Lower lobe of right lung (tissue), 2 donors: ENCODE measurements at places on chromosomes 2 and 18. TPM values are rescaled to one million over a fixed set of nuclear protein-coding genes. Genes with fewer than 3 reads are reported as not detected.

DNA sequence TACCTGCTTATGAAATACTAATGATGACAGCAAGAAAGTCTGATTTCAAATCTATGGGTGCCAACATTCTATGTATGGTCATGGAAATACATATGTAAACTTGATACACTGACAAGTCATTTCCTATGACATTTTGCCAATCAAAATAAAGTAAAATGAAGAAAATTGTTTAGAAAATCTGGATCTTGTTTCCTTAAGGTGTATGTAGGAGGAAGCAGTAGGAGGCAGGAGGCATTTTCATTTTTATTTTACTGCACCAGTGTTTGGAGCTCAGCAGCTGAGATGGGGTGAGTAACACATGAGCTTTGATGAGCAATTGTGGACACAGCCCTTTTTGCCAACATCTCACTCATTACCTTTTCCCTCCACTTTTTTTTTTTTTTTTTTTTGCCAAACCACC lies 167.0 kb downstream of the AFF3 start:
- no peak overlapping the region for H3K27ac ChIP-seq
- DNase-seq: no peak
- H3K27me3 ChIP-seq: no peaks in the 10 kb centered on the region
- H3K4me3 ChIP-seq: no peak overlapping the region
- H3K4me1 ChIP-seq: no peaks in the 10 kb centered on the region

DNA sequence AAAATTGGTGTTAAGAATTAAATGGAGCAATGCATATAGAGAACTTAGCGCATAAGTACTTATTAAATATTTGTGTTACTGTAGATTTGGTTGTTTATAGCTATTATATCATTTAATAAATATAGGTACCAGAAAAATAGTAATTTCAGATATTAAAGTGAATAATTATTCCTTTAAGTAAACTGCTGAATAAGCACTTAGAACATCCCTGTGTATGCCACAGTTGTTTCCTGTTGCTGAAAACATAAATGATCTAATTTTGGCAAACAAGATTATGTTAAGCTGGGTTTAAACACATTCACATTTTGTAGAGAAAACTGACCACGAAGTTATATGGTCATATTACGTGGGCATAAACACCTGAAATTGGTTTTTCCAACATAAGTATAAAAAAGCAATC lies 388.0 kb upstream of the ZNF804A start:
- H3K4me1 ChIP-seq: no peaks in the 10 kb centered on the region
- no peaks in the 10 kb centered on the region for H3K27me3 ChIP-seq
- no peaks in the 10 kb centered on the region for H3K36me3 ChIP-seq
- no peak overlapping the region for H3K4me3 ChIP-seq
- no peak for DNase-seq

GLI2 gene
- 3.3 TPM for total RNA-seq

DNA sequence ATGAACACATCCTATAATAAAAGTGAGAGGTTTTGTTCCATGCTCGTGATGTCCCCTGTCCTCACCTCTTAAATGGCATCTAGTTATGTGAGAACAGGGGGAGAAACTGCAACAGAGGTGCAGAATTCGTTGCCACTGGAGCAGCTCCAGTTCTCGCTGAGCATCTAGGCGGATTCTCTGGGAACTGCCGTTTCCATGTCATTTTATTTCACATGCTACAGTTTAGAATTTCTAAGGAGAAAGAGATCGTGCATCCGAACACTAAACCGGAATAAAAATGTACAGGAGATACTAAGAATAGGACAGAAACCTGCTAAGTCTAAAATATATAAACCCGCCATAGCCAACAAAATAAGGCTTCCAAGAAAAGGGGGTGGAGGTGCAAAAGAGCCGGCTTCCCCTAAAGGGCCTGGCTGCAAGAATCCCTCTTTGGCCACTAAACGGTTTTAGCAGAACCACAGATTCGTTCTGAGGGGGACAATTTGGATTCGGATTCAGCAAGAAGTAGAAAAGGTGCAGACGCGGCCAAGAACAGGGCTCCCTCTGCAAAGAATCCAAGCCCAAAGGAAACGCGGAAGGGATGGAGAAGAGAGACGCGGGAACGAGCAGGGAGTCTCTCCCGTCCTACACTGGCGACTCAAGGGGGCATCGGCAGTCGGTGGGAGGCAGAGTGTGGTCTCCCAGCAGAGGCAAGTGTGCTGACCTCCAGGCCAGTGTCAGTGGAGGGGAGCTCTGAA lies 1.3 kb downstream of the TMEM163 start:
- peaks cover 45% of the 10 kb centered on the region for H3K27me3 ChIP-seq
- DNase-seq: no peak
- H3K27ac ChIP-seq: no peak overlapping the region
- peak overlapping the region; percentile 60 for H3K4me3 ChIP-seq
- H3K4me1 ChIP-seq: peaks cover 18% of the 10 kb centered on the region

ZC3H15 gene
- 44.2 TPM for total RNA-seq

DNA sequence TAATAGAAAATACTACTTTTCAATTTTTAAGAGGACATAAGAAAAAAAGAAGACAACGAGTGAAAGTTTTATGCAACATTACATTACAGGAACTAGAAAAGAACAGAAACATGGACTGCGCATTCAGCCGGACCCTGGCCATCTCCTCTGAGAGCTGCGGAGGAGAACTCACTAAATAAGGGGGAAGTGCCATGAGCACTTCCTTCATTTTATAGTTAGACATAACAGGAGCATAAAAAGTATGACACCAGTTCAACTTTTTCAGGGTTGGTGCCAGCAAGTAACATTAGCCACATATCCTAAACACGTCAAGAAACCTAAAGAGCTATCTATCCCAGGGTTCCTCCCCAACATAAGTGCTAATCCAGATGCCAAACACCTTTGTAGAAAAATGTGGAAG lies 78.0 kb upstream of the SERTAD2 start:
- H3K27ac ChIP-seq: peak overlapping the region; percentile 84
- H3K27me3 ChIP-seq: no peaks in the 10 kb centered on the region
- DNase-seq: no peak
- no peak overlapping the region for H3K4me3 ChIP-seq
